Anterior cingulate cortex (tissue), 58 donors: ENCODE measurements at places on chromosomes 5 and 9.

- DNase-seq = no peak
These were observed 871.4 kb downstream of the MAT2B start for GRCh38 chr5:164376843-164377242.

- DNase-seq = no peak
These were observed 58.5 kb downstream of the ZNF462 start for GRCh38 chr9:106921341-106921899.

DNA sequence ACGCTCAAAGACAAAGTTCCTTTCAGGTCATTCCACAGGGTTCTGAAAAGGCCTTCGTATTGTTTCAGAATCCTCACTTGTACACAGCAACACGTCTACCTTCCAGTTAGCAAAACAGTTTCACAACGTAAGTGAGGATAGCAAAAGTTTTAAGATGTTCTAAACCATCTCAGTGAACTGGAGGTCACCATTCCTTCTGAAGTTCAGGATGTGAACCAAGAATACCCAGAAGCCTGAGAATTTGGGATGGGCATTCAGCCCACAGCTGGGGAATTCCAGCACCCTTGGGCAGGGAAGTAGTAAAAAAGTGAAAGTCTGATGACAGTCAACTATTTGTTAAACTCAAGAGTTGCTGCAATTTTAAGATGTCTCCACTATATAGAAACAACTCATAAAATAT, 224.5 kb downstream of the BNC2 start:
- DNase-seq = no peak

DNA sequence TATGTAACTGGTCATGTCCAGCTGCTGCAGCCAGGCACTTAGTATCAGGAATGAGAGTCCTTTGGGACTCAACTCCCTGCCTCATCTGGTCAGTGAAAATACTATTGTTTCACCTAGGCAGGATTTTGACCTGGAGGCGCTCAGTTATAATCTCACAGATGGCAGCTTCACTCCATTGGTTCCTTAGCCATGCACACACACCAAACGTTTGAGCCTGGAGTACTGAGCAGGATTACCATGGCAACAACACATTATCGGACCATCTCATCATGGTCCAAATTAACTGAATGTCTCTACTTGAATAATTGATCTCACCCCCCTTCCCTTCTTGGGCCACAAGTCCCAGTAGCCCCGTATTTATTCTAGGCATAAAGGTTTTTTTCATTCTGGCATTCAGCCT, 15.0 kb upstream of the SREK1 start:
- no peak for DNase-seq

DNA sequence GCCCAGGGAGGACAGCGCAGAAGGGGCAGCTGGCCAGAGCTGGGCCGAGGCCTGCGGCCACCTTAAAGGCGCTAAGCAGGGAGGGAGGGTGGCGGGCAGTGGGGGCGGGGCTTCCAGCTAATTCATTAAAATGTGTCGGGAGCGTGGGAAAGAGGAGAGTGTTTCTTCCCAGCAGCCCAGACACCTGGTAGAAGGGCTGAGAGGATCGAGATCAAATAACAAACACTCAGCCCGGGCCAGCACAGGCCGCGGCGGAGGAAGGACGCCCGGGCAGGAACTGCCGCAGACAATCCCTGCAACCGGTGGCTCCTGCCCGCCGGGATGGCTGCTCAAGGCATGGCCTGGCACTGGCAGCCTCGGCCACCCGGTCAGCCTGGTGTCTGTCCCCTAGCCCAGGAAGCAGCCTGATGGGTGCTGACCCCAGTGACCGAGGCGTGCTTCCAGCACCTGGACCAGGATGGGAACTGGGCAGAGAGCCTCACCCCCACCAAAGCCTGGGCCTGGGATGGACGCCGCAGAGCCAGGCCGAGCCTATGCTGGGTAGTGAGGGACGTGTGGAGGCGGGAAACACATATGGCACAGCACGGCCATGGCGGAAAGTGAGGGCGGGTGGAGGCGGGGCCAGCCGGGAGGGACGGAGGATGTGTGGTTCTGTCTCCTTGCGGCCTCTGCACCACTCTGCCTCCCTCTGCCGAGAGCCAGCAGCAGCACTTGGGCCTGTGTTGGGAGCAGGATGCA, 3.2 kb upstream of the NRARP start:
- no peak for DNase-seq

- no peak for DNase-seq
These were observed 31.4 kb downstream of the TTC23L start for GRCh38 chr5:34870382-34870781.

DNA sequence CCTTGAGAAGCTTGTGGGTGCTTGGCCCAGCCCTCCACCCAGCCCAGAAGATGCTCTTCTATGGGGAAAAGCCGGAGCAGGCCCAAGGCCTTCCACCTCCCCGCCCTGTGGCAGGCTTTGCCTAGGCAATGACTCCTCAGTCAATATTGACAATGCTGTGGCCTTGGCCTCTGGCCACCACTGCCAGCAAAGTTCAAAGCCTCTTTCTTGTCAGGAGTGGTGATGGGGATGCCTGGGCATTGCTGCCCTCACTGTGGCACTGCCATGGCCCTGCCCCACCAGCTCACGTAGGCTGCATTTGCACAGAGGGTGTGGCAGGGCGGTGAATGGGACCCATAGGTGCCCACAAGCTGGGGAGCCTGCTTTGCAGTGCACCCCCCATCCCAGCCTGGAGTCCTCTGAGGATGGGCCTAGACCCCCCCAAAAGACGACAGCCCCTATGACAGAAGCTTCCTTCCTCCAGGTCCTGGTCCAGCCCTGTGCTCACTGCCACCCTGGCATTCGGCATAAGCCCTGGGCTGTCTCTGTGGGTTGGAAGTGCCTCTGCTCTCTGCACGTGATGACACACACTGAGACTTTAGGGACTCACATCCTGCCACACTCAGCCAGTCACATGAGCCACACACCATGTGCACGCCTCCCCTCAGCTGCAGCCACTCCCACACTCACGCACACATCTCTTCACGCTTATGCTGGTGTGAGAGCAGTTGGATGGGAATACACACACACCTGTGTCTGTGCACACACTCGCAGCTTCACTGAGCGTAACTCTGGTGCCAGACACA, 31.1 kb downstream of the MORN5 start:
- no peak for DNase-seq

- no peak for DNase-seq
These were observed 113.8 kb downstream of the MEF2C start for GRCh38 chr5:88769165-88769564.

GRCh38 chr9:81665322-81665871, 23.9 kb downstream of the TLE1 start:
- no peak for DNase-seq

- DNase-seq = no peak
These were observed 2.4 kb upstream of the HAPLN1 start for GRCh38 chr5:83723031-83723430.

- no peak for DNase-seq
These were observed 969.2 kb downstream of the CDH18 start for GRCh38 chr5:19018822-19019221.

- DNase-seq = no peak
These were observed 165.8 kb upstream of the STK32A start for GRCh38 chr5:147068998-147069397.

DNA sequence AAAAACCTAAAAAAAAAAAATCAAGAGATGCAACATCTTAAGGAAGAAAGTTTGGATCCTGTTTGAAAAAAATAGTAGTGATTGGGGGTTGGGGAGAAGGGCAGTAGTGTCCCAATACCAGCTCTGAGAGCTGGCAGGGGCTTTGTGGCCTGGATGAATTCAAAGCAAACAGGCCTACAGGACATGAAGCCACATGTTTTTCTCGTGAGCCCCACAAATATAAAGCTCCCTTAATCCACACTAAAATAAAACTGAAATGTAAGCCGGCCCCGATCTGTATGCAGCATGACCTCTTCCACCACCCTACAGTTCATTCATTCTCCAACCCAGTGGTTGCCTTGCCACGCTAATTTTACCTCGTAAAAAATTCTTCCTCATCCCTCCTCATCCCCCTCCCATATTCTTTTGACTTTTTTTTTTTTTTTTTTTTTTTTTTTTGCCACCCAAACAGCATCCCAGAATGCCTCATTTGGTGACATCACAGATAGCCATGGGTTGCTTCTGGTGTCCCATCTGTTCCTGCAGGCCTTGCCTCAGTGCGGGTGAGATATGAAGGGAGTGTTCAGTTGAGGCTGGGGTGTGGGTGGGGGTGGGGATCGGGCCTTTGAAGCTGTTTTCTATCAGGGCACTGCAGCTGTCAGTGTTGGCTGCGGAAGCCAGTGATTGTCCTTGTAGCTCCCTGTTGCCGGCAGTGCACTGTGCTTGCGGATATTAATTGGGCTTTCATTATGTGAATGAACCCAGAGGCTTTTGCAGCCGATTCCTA, 81.6 kb upstream of the NFIB start:
- DNase-seq = peak; percentile 49

DNA sequence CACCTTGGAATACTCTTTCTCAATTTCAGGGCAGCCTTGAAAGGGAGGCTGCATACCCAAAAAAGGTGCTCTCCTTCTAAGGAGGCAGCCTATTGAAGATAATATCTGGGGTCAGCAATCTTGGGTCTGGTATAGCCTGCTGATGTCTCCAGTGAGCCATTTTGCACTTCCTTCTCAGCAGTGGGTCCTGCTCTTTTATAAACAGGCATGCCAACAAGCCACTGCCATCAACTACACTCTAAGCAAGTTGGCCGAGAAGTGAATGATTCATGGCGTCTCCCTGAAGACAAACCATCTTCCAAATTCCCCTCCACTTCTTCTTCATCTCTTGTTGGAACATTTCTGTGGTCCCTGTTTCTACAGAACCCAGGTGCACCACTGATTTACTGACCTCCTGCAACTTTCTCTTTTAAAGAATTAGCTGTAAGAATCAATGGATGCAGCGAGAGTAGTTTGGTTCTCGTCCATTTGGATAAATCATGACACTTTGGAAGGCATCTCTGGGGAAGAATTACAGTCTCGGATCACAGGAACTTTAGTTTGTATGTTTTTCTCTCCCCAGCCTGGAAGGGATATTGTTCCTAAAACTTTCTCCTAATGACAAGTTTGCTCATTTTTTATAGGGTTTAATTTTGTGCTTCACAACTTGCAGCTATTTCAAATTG, 108.3 kb downstream of the INSYN2B start:
- DNase-seq = no peak

DNA sequence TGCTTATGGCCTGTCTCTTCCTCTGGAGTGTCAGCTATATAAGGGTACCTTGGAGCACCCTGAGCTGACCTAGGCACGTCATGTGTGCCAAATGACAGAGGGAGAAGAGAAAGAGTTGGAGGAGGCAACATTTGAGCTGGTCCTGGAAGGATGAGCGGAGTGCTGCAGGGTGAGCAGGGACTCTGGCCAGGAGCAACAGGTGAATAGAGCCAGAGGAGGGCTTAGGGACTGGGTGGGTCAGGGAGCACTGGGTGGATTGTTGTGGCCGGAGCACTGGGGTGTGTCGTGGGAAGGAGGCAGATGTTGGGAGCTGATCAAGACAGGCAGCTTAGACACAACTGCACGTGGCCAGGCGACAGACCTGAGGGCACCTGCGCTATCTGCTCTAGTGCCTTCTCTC, 43.6 kb downstream of the TSPAN17 start:
- DNase-seq = no peak

DNA sequence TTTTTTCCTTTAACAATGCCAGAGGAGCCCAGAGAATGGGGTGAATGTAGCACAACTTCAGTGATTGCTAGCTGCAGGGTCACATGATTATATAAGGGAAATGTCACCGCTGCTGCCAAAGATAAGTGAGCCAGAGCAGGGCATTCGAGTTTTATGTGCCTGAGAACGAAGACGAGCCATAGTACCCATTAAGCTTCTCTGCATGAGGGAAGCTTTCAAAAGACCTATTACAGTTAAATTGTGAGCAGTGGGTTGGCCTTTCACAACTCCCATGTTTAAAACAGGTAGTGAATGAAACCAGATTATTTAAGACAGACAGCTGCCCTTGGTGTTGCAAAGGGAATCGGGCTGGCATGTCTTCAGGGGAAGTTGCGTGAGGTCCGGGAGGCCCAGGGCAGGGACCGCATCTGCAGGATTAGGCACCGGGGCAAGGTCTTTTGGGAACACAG, 82.4 kb upstream of the TNFAIP8 start:
- DNase-seq = no peak

GRCh38 chr5:2300421-2300820, 417.7 kb upstream of the IRX4 start:
- DNase-seq = no peak

DNA sequence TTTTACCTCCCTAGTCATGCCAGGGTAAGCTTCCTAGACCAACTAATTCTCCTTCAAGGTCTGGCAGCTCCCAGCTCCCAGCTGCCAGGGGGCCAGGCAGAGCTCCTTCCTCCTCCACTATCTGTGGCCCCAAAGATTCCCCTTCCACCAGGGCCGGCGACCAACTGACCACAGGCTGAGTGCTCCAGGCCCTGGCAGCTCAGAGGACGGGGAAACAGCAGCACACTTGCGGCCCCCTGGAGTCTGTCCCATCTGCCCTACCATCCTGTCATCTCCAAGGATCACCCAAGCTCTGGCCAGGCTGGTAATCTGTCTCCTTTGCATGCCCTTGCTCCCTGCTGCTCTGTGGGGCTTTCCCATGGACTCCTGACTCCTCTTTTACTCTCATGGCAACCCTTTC, 31.2 kb upstream of the BASP1 start:
- DNase-seq = no peak
